ENCODE measurements at places on chromosomes 1 and 21.

DNA sequence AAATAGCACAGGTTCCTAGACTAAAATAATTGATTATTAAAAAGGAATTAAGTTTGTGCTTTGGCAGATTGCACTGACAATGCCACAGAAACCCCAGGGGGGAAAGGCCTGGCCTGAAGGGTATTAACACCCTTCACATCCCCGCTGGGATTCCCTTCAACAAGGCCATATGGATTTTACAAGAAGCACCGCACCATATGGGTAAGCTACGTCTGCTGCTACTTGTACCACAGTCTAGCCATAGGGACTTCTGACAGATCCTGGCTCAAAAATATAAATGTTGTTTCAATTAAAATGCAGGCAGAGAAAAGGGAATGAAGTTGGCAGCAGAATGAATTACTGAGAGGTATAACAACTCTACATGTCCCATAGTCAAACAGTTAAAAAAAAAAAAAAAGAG lies 101.0 kb downstream of the DENND1B start:
- no peak overlapping the region for H3K4me3 ChIP-seq
- no peak for DNase-seq
- no peaks in the 10 kb centered on the region for H3K36me3 ChIP-seq
- H3K27ac ChIP-seq, result no peak overlapping the region
- peaks cover 25% of the 10 kb centered on the region for H3K4me1 ChIP-seq

- peaks cover 27% of the 10 kb centered on the region for H3K4me1 ChIP-seq
- no peaks in the 10 kb centered on the region for H3K36me3 ChIP-seq
- DNase-seq, result no peak
- H3K27ac ChIP-seq, result no peak overlapping the region
- H3K4me3 ChIP-seq, result peak overlapping the region; percentile 77
These were observed 1.5 kb upstream of the ETS2 start for GRCh38 chr21:38804030-38804788.

DNA sequence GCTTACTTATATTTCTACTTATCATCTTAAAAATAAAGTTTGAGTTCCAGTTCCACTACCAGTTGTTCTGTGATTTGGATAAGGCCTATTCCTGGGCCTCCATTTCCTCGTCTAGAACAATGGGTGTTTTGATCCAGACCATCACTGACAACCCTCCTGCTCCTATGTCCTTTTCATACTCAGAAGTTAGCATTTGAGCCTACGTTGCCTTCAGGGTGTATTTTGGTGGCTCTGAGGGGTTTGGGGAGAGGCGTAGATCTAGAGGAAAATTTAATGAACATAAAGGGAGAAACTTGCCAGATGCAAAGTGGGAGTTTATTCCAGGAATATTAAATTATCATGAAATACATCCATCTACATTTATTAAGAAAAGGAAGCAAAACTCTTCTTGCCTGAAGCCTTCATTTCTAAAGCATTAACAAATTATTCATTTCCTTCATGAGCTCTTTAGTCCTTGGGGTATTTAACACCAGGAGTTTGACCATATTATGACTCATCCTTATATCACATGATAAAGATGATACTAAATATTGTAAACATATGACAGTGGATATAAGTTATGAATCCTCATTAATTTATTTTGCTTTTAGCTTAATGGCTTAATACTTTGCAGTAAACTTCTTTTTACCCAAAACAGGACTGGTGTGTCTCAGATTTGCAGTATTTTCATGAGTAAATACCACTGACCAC lies 47.2 kb upstream of the SYT14 start:
- H3K27me3 ChIP-seq, result no peaks in the 10 kb centered on the region
- H3K4me3 ChIP-seq, result no peak overlapping the region
- peaks cover 16% of the 10 kb centered on the region for H3K4me1 ChIP-seq

GRCh38 chr1:4515727-4516289 lies 138.6 kb upstream of the AJAP1 start:
- H3K4me3 ChIP-seq, result no peak overlapping the region
- no peak for DNase-seq
- no peaks in the 10 kb centered on the region for H3K27me3 ChIP-seq
- no peaks in the 10 kb centered on the region for H3K4me1 ChIP-seq

GRCh38 chr21:33491373-33492102 lies at the start of gene DNAJC28:
TSS of gene DNAJC28 (minus strand) at chr21:33491716. CDS start at chr21:33489393, 2,323 bp downstream.
- H3K27me3 ChIP-seq, result peaks cover 7% of the 10 kb centered on the region
- no peaks in the 10 kb centered on the region for H3K36me3 ChIP-seq
- H3K4me1 ChIP-seq, result peaks cover 15% of the 10 kb centered on the region
- H3K27ac ChIP-seq, result peak within 1 kb of the TSS; percentile 96
- peak; percentile 97 for DNase-seq

DNA sequence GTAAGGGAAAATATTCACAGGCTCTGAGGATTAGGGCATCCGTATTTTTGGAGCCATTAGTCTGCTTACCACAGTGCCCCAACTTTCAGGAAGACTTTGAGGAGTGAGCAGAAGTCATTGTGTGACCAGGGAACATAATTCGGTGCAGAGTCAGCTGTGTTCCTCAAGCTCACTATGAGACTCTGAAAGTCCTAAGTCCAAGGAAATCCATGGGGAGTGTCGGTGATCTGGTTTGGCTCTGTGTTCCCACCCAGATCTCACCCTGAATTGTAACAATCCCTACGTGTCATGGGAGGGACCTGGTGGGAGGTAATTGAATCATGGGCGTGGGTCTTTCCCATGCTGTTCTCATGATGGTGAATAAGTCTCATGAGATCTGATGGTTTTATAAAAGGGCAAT lies 45.9 kb upstream of the SCAF4 start:
- no peak overlapping the region for H3K27ac ChIP-seq
- peaks cover 1% of the 10 kb centered on the region for H3K36me3 ChIP-seq
- H3K4me1 ChIP-seq, result peaks cover 7% of the 10 kb centered on the region
- H3K27me3 ChIP-seq, result no peaks in the 10 kb centered on the region
- DNase-seq, result no peak

DNA sequence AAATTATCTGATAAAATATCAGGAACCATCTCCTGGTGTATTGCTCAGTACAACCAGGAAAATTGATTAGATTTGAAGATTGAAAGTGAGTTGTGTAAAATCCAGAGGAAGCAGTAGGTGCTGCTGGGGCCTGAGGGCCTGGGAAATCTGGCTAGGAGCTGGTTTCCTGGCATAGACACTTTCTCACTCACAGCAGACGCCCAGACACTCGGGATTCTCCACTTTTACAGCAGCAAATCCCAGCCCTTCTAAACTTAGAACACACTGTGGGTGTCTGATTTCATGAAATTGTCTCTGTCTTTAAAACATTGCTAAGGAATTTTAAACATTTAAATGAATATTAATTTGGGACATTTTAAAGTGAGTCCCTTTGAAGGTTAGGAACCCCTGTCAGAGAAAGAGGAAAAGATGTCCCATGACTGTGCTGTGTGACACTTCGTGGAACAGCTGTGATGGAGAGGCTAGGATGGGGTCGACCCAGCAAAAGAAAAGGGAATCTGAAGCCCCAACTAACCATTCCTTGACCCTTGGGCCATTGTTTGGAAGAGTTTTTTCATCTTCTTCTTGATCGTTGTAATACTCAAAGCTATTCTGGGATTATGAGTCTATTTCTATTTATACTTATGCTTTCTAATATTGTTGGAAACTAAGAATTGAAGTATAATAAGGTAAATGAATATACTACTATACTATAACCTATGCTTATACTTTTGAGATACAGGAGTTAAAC lies 49.0 kb upstream of the VAMP3 start:
- H3K4me1 ChIP-seq, result peaks cover 21% of the 10 kb centered on the region
- no peak overlapping the region for H3K4me3 ChIP-seq
- DNase-seq, result no peak
- no peaks in the 10 kb centered on the region for H3K36me3 ChIP-seq

GRCh38 chr1:13950637-13951036 lies 250.6 kb downstream of the PRDM2 start:
- H3K36me3 ChIP-seq, result no peaks in the 10 kb centered on the region
- no peak overlapping the region for H3K27ac ChIP-seq
- DNase-seq, result no peak
- no peaks in the 10 kb centered on the region for H3K27me3 ChIP-seq
- no peak overlapping the region for H3K4me3 ChIP-seq

DNA sequence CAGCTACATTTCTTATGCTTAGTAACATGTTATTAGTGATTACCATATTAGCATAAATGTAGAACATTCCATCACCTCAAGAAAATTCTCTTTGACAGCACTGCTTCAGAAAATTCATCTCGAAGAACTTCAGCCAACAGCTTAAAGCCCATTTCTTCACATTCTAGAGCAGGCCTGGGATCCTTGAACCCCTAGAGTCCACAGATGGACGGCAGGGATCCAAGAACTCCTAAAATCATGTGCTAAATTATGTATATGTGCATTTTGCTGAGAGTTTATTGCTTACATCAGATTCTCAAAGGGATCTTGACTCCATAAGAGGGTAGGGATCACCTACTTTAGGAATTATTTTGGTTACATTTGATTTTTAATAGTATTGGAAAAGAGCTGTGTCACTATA lies 76.2 kb upstream of the TEKT2 start:
- H3K27ac ChIP-seq, result peak overlapping the region; percentile 77
- H3K36me3 ChIP-seq, result peaks cover 6% of the 10 kb centered on the region
- no peak for DNase-seq
- H3K4me3 ChIP-seq, result no peak overlapping the region

- H3K27me3 ChIP-seq, result peaks cover 63% of the 10 kb centered on the region
- H3K36me3 ChIP-seq, result peaks cover 1% of the 10 kb centered on the region
- H3K4me3 ChIP-seq, result peak overlapping the region; percentile 19
- no peak overlapping the region for H3K27ac ChIP-seq
- no peak for DNase-seq
These were observed 2.0 kb upstream of the LHX4 start for GRCh38 chr1:180227861-180228647.

GRCh38 chr1:86798608-86799291 lies 94.4 kb downstream of the SH3GLB1 start:
- H3K4me1 ChIP-seq, result no peaks in the 10 kb centered on the region
- no peaks in the 10 kb centered on the region for H3K36me3 ChIP-seq
- no peak for DNase-seq
- no peaks in the 10 kb centered on the region for H3K27me3 ChIP-seq
